Central memory CD4-positive, alpha-beta T cell (primary cell): ENCODE measurements at places on chromosomes 16 and 17.

DNA sequence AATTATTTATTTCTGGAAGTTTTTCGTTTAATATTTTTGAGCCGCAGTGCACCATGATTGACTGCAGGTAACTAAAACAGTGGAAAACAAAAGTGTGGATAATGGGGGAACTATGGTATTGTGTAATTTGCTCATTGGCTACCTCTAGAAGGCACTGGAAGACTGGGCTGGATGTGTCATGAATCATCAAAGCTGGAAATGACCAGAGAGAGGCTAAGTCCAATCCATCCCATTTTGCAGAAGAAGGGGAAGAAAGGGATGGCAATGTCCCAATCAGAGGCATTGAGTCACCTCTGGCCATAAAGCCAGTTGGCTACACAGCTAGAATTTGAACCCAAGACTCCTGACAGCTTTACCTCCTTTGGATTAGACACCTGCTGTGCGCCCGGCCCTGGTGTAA, 29.3 kb downstream of the GLP2R start:
- DNase-seq = no peak

DNA sequence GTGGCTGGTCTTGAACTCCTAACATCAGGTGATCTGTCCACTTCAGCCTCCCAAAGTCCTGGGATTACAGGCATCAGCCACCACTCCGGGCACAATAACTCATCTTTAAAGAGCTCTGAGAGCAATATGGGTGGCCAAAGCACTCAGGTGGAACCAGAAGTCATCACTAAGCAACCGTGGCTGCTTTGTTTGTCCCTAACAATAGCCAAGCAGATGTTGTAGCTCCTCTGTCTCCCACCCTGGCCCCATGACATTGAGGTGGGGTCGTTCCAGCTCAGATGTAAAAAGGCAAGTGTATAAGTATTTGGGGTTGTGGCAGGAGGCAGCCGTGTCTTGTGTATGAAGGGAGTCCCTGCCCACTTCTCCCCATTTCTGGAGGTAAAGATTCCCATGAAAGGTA, 3.7 kb upstream of the SCIMP start:
- DNase-seq = no peak

DNA sequence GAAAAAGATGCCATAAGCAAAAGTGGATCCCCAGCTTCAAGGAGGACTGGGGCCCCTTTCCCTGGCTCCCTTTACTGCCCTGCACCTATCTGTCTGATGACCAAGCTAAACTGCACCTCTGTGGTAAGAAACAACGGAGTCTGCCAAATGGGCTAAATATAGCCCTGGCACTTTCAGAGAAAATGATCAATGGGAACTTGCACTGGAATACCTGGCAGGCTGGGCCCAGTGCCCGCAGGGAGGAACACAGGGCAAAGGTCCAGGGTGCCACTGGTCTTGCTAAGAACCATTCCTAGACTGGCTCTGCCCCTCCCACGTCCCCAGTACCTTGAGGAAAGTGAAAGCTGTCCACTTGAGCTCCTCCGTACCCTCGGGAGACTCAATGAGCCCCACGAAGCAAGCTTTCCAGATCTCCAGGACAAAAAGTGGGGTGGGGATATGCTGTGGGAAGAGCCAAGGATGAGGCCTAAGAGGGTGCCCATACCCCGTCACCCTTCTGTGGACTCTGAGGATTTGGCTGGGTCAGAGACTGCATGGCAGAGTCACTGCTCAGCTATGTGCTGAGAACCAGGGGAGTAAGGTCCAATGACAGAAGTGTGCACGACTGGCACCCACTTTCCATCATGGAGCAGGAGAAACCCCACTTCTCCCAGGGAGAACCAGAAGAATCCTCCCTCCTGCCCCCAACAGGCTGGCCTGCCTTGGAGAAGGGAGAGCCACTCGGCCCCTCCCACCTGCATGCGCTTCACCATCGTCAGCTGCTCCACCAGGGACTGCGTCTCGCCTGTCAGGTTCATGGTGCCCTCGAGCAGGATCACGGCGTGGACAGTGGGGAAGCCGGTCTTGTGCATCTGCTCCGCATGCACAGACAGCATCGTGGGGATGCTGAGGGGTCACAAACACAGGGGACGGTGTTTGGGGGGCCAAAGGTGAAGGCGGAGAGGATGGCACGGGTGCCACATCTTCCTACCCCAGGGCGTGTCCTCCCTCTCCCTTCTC, 17.4 kb downstream of the CSF3 start:
- DNase-seq = no peak

DNA sequence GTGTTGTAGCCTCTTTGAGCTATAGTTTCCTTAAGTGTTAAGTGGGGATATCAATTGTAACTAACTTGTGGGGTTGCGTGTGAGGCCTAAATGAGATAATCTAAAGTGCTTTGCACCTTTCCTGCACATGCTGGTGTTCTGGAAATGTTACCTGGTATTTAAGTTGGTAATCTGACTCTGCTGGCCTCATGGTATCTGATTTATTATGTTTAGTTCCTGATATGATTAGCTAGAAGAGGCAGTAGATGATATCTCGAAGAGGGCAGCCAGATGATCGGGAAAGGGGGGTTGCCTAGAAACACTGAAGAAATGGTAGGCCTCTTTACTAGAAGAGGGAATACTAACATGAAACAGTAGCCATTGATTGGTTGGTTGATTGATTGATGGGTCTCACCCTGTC, 65.4 kb upstream of the CLEC18A start:
- no peak for DNase-seq

DNA sequence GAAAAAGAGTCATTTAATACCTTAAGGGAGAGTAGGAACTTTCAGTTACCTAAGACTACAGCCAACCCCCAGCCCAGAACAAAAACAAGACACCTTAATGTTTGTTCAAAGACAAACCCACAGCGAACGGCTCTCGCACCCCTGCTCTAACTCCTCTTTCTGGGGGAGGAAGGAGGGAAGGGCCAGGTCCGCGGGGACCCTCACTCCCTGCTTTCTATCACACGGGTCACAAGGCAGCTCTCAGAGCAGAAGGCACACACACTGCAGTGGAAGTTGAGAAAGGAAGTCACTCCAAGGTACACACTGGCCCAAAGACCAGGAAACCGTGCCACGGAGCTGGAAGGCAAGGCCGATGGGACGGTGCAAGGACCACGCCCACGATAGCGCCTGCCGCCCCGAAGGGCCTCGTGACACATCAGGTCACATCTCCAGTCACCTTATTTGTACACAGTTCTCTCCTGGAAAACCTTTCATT, 10.0 kb downstream of the LITAFD start:
- DNase-seq = no peak

GRCh38 chr16:57151369-57151768, 34.5 kb downstream of the PSME3IP1 start:
- DNase-seq = no peak

DNA sequence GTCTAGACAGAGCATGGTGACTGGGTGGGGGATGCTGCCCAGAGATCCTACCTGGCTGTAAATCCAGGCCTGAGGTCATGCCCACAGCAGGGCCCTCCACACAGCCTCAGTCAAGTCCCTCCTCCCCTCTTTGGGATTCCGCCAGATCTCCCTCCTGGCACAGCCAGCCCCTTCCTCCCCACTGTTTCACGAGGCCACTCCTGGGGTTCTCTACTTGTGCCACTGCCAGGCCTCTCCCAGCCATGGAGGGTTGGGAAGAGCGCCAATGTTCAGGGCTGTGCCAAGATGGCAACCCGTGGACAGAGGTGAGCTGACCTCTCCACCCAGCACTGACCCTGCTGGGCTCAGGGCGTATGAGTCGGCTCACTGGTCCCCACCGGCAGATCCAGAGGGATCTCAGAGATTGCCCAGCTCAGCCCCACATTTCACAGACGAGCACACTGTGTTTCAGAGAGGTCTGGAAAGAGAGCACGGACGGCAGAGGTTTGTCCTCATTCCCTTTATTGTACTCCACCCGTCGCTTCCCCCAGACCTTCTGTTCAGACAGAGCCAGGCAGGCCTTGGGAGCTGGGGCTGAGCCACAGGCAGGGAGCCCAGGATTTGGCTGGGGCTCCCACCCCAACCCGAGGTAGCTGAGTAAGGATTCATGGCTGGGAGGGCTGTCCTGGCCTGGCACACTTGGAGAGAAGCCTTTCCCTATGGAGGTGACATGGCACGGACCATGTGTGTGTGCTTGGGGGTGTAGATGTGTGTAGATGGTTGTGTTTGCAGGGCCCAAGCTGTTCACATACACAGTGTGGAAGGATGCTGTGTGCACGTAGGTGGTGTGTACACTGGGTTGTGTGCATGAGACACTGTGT, 3.5 kb upstream of the CAMKK1 start:
- DNase-seq = no peak

GRCh38 chr16:31472709-31473203, 804 bp downstream of the TGFB1I1 start:
- peak; percentile 19 for DNase-seq

DNA sequence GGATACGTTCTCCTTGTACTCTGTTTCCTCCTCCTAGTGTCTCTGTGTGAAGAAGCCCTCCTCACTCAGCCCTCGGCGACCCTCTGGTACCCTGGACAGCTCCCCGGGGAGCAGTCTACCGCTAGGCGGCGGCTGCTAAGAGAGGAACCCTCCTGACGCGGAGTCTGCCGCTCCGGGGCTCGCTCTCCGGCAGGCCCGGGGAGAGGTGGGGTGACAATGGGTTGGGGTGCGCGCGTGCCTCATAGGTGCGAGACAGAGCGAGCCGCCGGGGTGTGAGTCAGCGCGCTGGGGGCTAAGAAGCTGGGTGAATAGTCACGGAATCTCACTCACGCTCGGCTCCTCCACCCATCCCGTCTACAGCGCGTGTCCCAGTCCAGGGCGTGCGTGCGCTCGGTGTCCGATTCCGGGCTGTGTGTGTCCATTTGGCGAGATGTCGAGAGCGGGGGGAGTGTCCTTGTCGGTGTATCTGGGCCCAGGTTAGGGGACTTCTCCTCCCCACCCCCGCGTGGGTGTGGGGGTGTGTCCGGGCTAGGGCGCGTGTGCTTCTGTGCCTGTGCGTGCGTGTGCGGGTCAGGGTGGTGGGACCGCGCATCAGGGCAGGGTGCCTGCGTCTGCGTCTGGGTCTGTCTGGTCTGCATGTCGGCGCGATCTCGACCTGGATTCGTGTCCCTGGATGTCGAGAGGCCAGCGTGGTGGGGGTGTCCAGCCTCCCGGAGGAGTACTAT, 577 bp upstream of the HS3ST2 start:
- DNase-seq = no peak

GRCh38 chr17:7859028-7859427, 1.2 kb downstream of the CYB5D1 start:
- no peak for DNase-seq

DNA sequence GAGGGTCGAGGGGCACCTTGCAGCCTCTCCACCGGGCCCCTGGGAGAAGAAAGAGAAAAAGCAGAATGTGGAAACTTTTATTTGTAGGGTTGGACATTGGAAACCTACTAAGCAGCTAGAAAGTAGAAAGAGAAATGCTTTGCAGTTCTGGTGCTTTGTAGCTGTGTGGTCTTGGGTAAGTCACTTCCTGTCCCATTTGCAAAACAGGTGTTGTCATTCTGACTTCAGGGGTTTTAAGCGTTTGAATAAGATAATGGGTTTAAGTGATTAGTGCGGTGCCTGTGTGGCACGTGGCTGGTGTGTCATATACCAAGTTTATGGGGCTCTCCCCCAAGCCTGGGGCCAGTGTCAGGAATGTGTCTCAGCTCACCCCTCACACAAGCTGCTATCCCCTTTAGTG, 1.6 kb downstream of the CA4 start:
- peak; percentile 19 for DNase-seq

DNA sequence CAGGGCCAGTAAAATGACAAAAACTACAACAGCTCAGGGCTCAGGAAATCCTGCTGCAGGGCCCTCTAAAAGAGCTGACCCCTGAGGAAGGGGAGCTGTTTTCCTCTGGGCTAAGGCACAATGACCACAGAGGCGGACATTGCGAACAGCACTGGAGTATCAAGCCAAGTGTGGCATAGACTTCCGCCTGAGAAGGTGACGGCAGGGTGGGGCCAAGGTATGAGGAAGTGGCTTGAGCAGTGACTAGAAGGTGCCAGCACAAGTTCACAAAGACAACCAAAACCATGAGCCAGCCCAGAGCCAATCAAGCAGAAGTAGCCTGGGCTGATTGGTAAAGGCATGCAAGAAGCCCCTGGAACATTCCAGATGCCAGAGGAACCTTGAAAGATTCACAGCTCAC, 13.9 kb downstream of the ERN2 start:
- DNase-seq = no peak

DNA sequence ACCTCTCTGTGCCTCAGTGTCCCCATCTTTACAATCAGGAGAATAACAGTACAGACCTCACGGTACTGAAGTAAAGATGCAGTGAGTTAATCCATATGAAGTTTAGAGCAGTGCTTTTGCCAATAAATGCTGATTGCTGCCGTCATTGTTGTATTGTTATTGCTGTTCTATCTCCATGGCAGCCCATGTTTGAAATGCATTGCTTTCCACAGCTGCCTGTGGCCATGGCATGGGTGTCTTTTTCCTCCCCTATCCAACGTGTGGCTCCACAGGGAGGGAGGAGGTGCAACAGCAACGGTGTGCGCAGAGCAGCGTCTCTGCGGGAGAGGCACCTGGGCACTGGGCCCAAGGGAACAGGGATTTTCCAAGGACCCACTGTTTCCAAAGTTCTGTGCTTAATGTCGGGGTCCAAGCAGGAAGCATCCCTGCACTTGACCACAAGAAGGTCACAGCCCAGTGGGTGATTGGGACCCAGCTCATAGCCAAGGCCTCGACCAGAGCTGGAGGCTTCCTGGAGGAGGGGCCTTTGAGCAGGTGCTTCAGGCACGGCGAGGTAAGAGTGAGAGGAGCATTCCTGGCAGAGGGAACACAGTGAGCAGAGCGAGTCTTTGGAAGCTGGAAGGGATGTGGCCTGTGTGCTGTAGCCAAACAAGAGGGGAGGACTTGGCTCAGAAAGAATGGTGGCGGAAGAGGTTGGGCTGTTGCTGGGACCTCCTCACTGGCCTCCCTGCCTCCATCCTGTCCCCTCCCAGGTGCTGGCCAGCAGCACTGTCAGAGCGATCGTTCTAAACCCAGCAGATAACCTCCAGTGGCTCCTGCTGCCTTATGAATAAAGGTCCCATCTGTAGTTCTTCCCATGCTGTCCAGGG, 3.9 kb downstream of the RAI1 start:
- DNase-seq = no peak

- no peak for DNase-seq
Measured at GRCh38 chr17:32331243-32332040, 10.5 kb downstream of the C17orf75 start.

- DNase-seq = no peak
Measured at GRCh38 chr17:66576473-66576872, 258.4 kb upstream of the CACNG5 start.

- DNase-seq = no peak
Measured at GRCh38 chr17:81420769-81421462, 25.7 kb downstream of the BAHCC1 start.

DNA sequence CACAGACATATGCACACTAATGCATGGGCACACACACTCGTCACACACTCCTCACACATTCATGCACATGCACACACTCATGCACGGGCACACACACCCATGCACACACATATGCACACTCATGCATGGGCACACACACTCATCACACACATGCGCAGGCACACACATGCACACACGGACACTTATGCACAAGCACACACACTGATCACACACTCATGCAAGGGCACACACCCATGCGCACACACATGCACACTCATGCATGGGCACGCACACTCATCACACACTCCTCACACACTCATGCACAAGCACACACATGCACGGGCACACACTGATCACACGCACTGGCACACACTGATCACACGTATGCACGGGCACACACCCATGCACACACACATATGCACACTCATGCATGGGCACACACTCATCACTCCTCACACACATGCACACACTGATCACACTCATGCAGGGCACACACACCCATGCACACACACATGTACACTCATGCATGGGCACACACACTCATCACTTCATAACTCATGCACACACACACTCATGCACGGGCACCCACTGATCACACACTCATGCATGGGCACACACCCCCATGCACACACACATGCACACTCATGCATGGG, 16.1 kb downstream of the ADGRG1 start:
- no peak for DNase-seq
